ENCODE measurements at places on chromosomes 4 and X.

- DNase-seq: no peak
Measured at GRCh38 chr4:169195032-169195431, 75.7 kb downstream of the SH3RF1 start.

DNA sequence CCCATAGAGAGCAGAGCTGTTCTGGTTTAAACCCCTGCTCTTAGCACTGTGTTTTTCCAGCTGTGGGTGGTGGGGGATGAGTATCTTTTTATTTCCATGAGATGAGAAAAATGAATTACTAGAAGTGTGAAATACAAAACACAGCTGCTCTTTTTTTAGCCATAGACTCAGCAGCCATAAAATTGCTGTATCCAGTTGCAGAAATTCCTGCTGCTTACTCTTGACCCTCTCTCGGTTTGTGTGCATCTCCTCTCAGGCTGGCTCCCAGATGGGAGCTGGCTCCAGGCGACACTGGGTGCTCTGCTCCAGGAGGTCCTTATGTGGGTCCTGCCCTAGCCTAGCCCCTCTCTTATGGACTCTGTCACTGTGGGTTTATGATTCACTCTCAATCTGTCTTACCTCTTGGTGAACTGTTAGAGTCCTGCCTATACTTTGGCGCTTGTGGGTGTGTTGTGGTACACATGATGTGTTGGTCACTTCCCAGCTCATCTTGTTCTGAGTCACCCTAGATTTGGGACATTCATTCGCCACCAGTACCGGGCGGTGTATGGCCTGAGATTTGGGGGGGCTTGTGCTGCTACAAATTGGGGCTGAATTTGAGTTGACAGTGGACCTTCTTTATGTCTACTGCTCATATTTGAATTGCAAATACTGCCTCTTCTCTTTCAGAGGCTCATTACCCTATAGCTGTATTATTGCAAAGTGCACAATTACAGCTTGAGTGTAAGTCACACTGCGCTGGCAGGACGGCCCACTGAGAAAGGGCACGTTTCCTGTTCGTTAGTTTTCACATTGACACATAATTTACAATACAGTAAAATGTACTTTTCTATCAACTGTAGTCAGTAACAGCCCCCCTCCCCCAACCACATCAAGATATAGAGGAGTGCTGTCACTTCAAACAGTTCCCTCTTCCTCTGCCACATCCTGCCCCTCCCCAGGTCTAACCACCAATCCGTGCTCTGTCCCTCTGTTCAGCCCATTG is 46.9 kb upstream of the MSANTD1 start:
- peak; percentile 20 for DNase-seq

DNA sequence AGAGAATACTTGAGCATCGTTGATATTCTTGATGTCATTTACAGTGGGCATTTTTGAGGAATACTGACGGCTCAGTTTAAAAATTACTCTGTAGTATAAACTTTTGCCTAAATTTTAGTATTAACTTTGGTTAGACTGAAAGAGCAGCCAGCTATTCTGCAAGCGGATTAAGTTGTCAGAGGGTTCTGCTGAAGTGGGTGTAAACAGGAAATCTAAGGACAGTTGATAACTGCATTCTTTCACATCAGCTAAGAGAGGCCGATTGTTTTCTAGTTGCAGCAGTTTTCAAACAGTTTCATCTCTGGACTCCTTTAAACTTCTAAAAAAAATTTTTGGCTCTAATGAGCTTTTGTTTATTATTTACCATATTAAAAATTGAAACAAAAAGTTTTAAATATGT is 149.6 kb downstream of the RAPGEF2 start:
- DNase-seq: no peak

GRCh38 chr4:56880572-56880971 is 27.1 kb upstream of the REST start:
- DNase-seq: no peak

Measured in eye (tissue), 1 donor.